Endothelial cell (in vitro differentiated cells): ENCODE measurements at places on chromosomes 5 and 9.

DNA sequence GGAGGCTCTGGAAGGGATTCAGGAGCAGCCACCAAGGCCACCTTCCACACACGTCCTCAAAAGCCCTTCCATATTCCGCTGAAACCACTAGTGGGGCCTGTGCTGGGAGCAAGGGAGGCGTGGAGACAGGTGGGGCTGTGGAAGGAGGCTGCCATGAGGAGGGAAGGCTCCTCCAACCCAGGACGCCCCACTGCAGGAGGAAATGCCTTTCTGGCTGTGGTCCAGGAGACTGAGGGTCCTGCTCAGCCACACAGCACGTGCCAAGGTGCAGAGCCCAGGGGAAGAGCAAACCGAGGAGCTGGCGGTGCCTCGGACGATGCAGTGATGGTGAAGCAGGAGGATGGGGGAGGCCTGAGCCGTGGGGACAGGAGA is 49.5 kb downstream of the ADAMTS2 start:
- no peak for DNase-seq

GRCh38 chr5:133889271-133889905 is 79.0 kb downstream of the C5orf15 start:
- no peak for DNase-seq

- DNase-seq, result no peak
Observed at GRCh38 chr5:115202952-115203351, 33.2 kb upstream of the TRIM36 start.

- DNase-seq, result no peak
Observed at GRCh38 chr5:174336479-174336878, 291.0 kb downstream of the NSG2 start.

DNA sequence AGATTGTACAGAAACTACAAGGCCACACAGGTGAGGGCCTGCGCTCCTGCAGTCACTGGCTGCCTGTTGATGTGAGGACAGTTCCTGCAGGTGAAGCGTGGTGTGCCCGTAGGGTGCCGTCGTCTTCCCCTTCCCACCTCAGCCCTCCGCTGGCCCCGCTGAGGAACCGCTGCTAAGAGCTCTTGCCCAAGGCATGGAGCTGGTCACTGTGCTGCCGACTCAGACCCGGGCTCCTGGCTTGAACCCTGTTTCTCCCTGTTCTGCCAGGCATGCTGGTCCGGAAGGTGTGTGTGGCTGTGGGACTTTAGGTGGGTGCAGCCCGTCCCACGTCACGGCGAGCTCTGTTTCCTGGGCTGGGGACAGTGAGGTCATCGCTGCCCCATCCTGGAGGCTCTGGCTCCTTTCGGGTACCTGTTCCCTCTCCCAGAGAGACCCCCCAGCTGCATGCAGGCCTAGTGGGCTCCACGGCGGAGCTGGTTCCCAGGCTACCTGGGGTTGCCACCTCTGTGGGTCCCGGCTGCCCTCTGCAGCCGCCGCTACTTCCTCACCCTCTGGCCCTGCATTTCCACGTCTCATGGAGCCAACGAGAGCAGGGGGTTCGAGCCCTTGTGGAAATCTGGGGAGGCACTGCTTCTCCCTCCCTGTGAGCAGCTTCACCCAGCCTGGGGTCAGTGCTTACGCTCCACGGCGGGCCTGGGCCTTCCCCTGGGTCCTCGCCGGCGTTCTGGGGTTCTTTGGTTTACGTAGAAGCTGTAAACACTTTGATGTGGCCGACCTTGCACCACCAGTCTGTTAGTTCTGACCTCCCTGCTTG is 7.6 kb downstream of the RNU6ATAC start:
- DNase-seq, result no peak

GRCh38 chr5:14156290-14156649 is 13.1 kb downstream of the TRIO start:
- no peak for DNase-seq

DNA sequence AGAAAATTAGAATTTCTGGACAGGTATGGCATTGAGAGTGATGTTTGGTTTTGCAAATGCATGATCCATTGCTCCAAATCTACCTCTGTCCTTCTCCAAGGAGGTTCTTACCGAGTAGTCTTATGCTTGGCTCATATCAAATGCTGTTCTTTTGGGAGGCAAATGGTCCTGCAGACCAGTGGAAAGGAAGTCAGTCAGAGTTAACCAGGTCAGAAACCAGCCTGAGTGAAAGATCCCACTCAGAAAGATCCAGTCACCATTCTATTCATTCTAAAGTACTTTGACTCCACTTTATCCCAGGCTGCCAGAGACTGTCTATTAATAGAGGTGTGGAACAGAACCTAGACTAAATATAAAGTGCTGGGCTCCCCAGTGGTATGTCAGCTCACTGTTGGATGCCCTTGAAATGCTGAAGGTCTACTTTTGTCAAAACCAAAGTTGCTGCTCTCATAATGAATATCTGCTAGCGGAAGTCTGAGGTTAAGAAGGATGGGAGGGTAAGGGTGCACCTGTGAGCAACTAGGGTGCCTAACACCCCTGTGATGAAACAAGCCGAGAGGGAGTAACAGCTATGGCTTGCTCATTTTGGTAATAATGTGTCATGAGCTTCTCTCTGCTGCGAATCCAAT is 302.2 kb downstream of the ZNF608 start:
- no peak for DNase-seq

GRCh38 chr9:106482733-106483132 is 380.2 kb upstream of the ZNF462 start:
- no peak for DNase-seq

- no peak for DNase-seq
Observed at GRCh38 chr9:127252410-127253318, 11.9 kb upstream of the GARNL3 start.

DNA sequence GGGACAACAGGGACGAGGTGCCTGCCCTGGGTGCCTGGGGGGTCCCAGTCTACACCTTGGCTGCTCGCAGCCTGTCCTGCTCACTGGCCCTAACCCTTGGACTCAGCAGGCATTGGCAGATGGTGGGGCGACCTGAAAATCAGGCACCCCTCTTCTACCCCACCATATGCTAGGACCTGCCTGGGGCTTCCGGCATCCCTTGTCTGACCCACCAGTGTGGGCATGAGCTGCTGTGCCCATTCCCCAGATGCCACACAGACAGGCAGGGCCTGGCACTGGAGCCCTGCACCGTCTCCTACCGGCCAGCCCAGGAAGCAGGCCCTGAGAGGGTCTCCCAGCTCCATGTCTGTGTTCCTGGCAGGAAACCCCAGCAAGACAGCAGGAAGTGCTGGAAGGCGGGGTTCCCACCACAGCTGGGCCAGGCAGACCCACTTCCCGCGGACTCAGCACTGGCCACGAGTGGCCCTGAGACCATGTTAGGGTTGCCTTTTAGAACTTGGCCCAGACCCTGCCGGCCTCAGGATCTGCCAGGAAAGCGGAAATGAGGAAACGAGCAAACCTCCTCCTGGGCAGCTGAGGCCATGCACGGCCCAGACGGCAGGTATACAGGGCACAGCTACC is 3.1 kb downstream of the NINJ1 start:
- peak; percentile 59 for DNase-seq

- DNase-seq, result no peak
Observed at GRCh38 chr5:35213608-35214007, 16.7 kb downstream of the PRLR start.

DNA sequence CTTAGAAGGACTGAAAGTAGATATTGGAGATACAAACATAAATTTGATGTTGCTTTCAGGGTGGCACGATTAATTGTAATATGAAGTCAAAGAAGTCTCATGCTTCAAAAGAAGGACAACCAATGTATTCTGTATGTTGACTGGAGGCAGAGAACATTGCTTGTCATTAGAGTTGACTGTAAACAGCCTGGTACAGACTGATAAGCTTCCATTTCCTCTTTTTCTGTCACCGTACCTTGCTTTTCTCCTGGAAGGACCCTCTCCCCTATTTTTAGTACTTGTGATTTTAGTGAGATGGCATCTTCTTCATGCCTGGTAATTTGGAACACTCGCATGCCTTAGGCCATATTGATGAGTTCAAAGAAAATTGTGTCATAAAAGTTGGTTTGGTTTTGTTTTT is 809.4 kb downstream of the PRELID2 start:
- no peak for DNase-seq

DNA sequence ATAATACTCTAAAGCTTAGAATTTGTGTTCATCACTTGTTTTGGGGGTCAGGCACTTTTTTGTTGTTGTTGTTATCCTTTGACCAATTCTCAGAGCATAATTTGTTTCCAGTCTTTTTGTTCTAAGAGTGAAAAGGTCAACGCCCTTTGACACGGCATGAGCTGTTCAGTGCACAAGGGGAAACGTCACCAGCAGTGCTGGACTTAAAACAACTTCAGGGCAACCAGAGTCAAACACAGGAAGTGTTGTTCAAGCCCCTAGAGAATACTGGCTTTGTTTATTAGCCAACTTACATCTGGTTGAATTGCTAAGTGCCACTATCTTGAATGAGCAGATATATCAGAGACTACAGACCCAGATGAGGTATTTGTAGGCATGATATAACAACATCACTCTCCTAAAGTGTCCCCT is 368.9 kb downstream of the TMEM161B start:
- DNase-seq, result peak; percentile 23

DNA sequence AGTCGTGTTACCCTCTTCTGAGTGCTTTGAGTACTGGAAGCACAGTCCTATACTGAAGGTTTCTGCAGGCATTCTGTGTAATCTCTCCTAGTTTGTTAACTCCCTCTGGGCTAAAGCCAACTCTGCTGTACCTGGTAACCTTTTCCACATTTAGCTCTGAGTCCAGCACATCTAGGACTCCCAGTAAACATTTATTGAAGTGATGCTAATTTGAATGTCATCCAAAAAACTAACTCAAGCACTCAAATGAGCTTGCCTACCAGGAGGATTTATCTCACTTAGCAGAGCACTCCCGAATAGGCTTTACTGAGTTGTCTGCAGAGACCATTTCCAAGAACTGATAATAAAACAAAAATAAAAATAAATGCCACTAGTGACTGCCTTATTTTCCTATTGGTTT is 79.5 kb upstream of the NFIB start:
- DNase-seq, result no peak
